Activated gamma-delta T cell treated with Interleukin-2 at 50 U/mL for 16 hours (primary cell): ENCODE measurements at places on chromosomes 3 and 15.

DNA sequence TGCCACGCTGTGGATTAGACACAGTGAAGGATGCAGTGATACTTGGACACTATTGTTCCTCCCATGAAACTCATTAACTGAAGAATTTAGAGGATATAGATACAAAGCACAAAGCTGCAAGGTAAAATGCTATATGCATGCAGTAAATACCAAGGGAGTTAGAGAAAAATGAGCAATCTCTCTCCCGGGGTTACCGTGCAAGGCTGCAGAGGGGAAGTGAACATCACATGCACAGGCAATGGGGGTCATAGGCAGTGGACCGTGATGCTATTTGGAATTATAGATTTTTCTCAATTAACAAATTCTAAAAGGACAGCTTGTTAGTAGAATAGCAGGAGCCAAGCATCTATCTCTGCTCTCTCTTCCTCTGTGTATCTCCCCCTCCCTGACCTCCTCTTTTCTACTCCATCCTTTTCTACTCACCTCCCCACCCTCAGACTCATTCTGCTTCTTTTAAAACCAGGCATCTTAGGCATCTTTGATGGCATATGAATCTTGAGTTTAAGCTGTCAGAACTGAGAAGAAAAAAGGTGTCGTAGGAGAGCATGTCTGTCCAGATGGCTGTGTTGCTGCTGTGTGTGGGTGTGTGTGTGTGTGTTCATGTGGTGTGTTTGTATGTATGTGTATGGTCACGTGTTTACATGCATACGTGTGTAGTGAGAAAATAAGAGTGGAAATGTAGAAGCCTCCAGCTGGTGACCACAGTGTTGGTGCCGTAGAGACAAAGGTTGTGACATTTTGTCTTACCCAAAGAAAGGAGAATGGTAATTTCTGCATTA, 339.0 kb downstream of the EPHB1 start:
- no peak for DNase-seq

DNA sequence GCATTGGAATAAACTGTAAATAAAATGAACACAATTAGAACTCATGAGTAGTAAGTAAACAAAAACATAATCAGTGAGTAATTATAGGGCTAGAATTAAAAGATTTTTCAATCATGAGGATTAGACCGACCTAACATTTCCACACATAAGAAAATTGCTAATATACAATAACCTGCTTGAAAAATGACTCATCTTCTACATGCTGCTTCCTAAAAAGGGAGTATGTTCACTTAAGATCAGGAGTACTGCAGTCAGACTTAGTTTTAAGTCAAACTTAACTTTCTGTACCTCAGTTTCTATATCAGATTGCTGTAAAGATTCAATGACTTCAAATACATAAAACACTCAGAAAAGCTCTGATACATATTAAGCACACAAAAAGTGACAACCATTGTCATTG, 22.6 kb upstream of the NEK10 start:
- no peak for DNase-seq

GRCh38 chr3:116230431-116231020, 214.8 kb downstream of the LSAMP start:
- no peak for DNase-seq

- no peak for DNase-seq
Observed at GRCh38 chr15:61994216-61994615, 66.0 kb downstream of the VPS13C start.

- DNase-seq, result no peak
Observed at GRCh38 chr15:56736308-56736707, 3.0 kb upstream of the ZNF280D start.

DNA sequence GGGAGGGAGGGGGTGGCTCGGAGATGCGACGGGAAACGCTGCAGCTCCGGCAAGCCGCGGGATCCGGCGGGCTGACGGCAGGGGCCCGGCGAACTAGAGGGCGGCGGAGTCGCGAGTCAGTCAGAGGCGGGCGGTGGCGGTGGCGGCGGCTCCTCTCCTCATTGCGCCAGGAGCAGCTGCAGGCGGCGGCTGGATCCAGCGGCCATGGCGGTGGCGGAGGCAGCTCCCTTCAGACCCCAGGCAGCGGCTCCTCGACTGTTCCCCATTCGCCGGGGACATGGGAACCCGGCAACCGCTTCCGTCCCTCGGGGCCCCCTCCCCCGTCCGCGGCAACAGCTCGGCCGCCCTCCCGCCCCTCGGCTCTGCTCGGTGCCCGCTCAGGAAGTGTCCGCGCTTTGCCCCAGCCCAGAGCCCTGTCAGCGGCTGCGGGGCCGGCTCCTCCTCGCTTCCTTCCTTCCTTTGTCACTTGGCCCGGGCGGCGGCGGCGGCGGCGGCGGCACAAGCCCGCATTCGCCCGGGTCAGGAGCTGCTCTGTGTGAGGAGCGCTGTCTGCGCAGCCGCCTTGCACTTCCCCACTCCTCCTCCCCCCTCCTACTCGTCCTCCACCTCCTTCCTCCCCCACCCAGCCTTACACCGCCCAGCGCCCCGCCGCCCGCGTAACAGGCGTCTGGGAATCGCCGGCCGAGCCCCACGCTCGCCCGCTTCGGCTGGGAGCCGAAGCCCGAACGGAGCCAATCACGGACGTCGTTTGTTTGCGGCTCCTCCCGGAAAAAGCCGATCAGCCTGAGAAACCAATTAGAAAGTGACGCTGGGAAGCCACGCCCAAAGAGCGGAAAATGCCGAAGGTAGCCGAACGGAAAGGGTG, at the start of gene GSK3B:
TSS of gene GSK3B (minus strand) at position 537 of the 865 bp plus-strand sequence. CDS start 1,013 bp downstream, outside the sequence.
- DNase-seq, result peak; percentile 99

DNA sequence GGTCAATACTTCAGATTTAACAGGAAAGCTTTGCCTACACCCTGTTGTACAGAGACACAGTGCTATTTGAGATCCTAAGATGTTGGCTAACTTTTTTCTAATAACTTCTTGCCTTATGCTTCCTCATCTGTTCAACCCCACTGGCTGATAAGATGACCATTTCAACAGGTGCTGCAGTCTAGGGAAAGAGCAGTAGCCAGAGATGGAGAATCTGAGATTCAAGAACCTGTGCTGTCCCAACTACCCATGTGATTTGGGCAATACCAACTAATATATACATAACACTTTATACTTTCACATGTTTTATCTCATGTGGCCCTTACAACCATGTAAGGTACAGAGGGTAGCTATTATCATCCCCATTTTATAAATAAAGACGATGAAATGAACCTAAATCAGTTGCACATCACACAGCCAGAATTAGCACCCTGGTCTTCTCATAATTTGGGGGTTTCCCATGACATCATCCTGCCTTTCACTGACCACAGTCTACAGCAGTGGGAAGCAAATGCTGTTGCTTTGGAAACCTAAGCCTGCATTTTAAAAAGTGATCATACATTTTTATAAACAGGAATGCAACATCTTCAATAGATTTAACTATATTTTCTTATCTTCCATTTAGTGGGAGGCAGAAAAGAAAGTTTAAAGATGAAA, 9.7 kb downstream of the TTC23 start:
- DNase-seq, result no peak

DNA sequence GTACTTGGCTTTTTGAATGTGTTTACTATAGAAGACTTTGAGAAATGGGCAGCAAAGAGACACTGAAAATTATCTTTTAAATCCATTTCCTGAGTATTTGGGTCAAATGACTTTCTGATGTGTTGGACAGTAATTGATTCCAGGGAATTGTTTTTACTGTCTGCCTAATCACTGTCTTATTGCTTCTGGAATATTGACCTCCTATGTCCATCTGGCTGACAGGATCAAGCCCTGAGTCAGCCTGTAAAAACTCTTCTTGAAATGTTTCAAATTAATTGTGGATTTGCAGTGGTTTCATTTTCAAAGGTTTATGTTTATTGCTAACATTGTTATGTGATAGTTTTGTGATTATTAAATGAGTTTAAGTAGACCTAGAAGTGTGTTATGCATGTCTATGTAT, 50.6 kb upstream of the MLF1 start:
- DNase-seq, result no peak

DNA sequence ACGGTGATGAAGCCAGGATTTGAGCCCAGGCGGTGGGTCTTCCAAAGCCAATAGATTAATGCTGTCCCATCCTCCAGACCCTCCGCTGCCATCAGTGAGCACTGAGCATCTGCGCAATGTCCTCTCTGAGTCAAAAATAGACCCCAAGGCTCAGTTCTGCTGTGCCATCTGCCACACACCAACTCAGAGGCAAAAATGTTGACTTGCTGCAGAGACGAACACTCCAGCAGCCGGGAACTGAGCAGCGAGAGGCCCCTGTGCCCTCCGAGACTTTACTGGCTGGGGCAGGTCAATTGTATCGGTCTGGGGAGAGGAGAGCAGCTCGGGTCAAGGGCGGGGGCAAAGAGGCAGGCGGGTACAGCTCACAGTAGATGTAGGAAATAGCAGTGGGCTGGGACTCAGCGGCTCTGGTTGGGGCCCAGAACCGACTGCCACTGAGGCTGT, 41.5 kb upstream of the ATP2B2 start:
- no peak for DNase-seq

- no peak for DNase-seq
Observed at GRCh38 chr15:98257290-98257689, 296.8 kb downstream of the ARRDC4 start.

DNA sequence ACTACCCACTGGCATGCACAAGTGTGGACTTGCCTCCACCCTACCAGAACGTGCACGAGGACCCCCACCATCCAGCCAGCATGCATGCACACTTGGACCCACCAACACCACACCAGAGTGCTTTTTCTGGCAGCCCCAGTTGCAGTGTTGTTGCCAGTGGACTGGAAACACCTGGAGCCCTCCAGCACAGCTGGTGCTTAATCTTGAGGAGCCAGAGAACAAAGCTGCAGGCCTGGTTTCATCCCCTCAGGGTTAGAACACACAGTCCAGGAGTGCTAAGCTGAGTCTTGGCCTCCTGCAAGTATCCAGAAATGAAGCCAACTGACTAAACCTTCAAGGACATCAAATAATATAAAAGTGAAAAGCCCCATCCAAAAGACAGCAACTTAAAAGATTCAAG, 888.0 kb downstream of the NTRK3 start:
- no peak for DNase-seq

DNA sequence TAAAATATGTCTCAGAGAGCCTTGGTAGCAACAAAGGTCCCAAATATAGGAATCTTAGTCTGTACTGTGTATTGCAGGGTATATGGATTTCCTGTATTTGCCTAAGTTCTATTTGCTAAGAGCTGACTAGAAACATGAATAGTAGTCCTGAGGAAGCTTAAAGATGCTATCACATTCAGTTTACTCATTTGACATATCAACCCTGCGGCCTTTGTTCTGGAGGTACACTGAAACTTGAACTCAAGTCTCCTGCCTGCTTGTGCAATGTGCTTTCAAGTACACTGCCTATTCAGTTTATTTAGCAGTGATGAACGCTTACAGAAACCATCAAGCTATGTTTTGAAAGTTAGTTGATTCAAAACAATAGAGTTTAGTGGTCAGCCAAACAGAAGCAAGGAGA, 21.1 kb downstream of the IL1RAP start:
- no peak for DNase-seq

- DNase-seq, result no peak
Observed at GRCh38 chr15:48899793-48900192, 21.9 kb downstream of the EID1 start.

DNA sequence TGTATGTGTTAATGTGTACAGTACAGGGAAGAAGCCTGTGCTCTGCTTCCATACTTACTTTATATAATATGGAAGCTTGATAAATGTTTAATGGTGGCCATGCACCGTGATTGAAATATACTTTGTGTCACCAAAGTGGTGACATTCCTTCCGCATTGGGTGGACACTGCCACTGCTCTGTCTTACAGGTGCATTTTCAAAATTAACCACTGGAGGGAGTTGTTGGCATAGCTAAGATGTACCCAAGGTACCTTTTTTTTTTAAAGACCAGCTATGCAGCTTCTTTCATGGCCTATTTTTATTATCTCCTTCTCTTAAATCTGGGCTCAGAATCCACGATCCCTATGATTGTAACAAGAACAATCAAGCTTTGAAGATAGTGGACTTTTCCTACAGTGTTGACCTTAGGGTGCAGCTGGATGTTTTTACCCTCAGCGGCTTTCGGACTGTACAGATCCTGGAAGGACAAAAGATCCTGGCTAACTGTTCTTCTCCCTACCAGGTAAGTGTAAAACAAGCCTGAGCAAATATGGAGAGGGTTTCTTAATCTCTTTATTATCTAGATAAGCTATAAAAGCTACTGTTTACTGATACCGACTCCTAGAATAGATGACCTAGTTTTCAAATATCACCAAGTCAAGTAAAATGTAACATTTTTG, 21.6 kb upstream of the PAK6 start:
- peak; percentile 32 for DNase-seq

DNA sequence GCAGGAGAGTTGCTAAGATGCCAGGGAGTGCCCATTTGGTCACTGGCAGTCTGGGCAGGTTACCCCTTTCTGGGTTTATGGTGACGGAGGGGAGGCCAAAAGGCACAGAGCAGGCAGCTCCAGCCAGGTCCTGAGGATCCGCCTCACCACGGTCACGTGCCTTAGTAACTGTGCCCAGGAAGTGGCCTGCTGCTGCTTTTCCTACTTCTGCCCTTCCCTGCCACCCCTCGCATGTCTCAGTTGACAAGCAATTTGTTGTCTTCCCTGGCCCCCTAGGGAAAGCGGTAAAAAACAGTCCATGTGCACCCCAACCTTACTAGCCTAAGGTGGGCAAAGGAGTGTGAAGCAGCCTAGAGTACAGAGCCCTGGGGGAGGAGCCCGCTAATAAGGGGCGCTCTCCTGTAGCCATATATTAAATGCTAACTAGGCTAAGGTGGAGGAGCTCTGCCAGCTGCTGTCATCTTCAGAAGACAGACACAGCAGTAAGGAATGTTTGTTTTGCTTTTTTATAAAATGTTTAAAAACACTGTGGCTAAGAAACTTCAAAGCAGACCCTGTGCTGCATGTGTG, 9.1 kb upstream of the LIPH start:
- DNase-seq, result no peak

- no peak for DNase-seq
Observed at GRCh38 chr3:123952844-123953520, 8.0 kb downstream of the CCDC14 start.

- DNase-seq, result no peak
Observed at GRCh38 chr15:99477791-99478471, 87.9 kb upstream of the MEF2A start.

DNA sequence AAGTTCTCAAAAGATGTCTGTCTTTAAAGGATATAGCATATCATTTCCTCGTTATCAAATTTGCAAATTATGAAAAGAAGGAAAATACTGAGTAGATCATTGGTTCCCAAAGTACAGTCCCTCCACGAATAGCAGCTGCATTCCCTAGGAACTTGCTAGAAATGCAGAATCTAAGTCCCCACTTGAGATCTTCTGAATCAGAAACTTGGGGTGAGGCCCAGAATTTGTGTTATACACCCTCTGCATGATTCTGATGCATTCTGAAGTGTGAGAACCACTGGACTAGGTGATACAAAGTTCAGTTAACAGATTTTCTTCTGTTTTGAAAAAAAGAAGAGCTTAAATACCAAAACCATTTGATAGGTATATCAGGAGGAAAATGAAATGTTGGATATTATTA, 77.1 kb downstream of the SLC25A26 start:
- no peak for DNase-seq

GRCh38 chr15:67678993-67679392, 136.5 kb downstream of the MAP2K5 start:
- no peak for DNase-seq

- no peak for DNase-seq
Observed at GRCh38 chr3:121488628-121489027, 57.2 kb downstream of the POLQ start.
